Mammary microvascular endothelial cell (primary cell): ENCODE measurements at places on chromosomes 3 and 15. TPM values are rescaled to one million over a fixed set of nuclear protein-coding genes. Genes with fewer than 3 reads are reported as not detected.

The TF gene
- total RNA-seq: 0.07 TPM in 1 of 2 replicates, not detected in the other

The ERICH6 gene
- total RNA-seq: not detected in 2 replicates

The ANKRD34C gene
- not detected in 2 replicates for total RNA-seq

The TERB2 gene
- total RNA-seq: not detected in 2 replicates

The GCHFR gene
- total RNA-seq: 4.3 and 6.6 TPM in 2 replicates

The DOCK3 gene
- 0.07 and 0.15 TPM in 2 replicates for total RNA-seq

The GBE1 gene
- 123 and 129 TPM in 2 replicates for total RNA-seq

The SOX2 gene
- not detected in 2 replicates for total RNA-seq

The GANC gene
- 14.7 and 20.2 TPM in 2 replicates for total RNA-seq

The AADACL2 gene
- total RNA-seq: not detected in 2 replicates

The NR2E3 gene
- 0.13 TPM in 1 of 2 replicates, not detected in the other for total RNA-seq

The GOLGA8J gene
- total RNA-seq: not detected in 2 replicates

The PLCB2 gene
- total RNA-seq: 2.2 and 3.0 TPM in 2 replicates
